ENCODE measurements at places on chromosomes 4 and X. TPM values are rescaled to one million over a fixed set of nuclear protein-coding genes. Genes with fewer than 3 reads are reported as not detected.

Gene CTAG1B
- total RNA-seq, result not detected

Gene ARL13A
- not detected for total RNA-seq

Gene FDCSP
- total RNA-seq, result not detected

Gene CXCL11
- not detected for total RNA-seq

Gene ARHGAP4
- 11.1 TPM for total RNA-seq

Gene SMIM10L2A
- total RNA-seq, result 22.1 TPM

Gene PPP1R3F
- total RNA-seq, result 15.7 TPM

Gene NLGN4X
- 71.3 TPM for total RNA-seq

All from diencephalon (tissue), 1 donor.